ENCODE measurements at places on chromosomes 12 and 14.

DNA sequence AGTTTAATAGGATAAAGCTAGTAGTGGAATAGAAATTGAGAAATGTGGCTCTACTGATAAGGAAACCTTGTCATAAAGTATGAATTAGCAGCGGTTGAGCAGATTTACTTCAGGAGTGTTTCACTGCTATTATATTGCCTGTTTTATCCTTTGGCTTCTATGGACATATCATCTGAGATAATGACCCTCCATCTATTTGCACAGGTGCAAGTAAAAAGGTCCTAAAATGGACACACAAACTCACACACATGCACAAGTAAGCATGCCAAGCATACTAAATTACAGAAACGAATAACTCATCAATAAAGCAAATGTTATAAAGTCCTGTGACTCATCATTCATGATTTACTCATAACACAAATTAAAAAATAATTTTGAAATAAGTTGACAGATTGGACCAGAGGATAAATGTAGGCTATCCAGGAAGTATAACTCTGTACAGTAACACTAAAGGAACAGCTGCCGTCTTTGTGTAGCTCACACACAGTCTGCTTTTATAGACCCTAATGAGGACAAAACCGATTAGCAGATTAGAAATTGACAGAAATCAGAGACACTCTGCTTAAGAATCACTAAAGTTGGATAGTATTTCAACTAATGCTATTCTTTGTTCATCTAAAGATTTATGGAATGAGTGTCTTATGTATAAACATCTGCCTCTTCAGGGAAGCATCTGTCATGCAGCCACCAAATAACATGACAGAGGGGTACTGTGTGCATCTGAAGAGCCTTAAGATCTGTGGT, 73.9 kb downstream of the SYT1 start:
- no peak for DNase-seq

- no peak for DNase-seq
These were observed 12.4 kb upstream of the PCNX1 start for GRCh38 chr14:70894868-70895267.

DNA sequence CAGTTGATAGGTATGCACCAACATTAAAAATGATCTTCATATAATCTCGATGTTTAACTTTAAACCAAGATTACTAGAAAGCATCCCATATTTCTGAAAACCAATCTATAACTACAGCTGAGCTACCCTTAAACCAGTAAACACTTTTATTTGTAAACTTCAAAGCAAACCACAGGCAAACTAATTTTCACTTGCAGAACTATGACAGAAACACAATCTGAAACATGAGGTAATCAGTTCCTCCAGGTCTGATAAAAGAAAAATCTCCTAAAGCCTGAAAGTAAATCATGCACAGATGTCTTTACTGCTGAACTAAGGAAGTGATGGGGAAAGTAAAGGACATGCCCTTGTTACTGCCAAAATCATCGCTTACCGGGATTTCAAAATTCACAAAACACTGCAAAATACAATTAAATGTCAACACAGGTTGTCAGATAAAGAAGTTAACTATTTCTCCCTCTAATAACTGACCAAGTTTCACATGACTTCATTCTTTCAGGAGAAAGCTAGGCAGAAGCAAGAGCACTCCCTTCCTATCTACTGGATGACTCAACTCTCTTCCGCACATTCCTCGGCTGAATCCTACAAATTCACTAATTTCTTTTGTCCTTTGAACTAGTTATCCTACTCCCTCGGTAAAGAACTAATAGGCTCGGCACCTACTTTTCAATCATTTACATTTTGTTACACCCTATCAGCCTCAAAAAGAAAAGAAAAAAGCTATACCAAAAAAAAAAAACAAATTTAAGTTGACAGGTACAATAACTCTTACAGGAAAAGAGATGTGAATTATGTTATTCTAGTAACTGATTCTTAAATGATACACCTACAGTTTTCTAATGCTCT, 1.4 kb downstream of the EEA1 start:
- no peak for DNase-seq

DNA sequence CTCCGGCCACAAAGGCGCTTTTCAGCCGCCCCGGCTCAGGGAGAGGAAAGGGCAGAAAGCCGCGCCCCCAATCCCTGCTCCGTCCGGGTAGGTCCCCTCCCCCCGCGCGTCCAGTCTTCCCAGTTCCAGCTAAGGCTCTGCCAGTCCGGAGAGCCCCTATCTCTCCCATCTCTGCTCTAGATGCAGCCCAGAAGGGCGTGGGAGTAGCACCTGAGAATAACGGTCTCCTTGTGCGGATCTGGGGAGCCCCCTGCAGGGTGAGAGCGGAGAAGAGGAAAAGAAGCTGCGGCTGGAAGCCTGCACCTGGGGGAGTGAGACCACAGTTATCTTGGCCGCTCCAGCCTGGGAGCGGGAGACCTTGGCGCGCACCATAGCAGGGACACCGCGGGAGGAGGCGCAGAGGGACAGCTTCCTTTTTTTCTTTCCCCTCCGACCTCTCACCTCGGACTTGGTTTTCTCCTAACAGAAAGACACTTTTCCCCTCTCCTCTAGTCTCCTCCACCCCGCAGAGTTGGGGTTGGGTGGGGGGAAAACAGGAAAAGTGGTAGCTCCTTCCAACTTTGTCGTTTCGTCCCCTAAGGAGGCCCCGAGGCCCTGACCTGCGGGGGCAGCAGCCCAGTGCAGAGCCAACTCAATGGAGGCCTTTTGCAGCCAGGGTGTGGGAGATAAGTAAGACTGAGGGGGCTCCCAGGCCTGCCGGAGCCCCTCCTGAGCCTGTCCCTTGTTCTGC, 2.4 kb downstream of the DHH start:
- DNase-seq = no peak

GRCh38 chr12:117790948-117791347, 177.8 kb downstream of the KSR2 start:
- no peak for DNase-seq

DNA sequence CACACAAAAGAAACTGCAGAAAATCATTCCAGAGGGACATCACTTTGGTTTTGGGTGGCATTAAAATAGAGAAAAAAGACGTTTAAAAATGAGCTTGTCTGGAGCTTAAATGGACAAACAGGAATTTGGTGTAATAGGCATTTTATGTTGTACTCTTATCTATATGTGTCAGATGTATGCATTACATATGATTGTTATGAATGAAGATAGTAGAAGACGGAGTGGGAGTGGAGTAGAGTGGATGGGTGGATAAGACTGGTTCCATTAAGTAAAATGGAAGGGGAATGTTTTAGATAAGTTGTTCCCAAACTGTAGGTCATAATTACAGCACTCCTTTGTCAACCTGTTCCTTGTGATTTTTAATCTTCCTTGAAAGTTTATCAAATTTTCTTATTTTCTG, 1.9 kb downstream of the CCDC91 start:
- DNase-seq = no peak

DNA sequence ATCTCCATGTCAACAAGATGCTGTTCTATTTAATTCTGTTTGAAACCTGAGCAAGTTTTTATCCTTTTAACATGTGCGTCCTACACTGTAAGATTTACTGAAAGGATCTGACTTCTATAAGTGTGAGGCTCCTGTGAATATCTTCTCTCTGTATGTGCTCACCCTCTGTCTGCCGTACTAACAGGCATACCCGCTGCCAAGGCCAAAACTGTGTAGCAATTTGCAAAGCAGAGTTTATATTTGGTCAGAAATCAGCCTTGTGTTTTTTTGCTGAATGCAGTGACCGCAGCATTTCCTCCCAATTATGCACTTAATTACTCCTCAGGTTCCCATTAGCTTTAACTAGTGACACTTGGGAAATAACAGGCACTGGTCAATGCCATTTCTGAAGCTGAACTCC, 12.3 kb downstream of the CHST11 start:
- no peak for DNase-seq

- DNase-seq = no peak
These were observed 614.3 kb upstream of the MDGA2 start for GRCh38 chr14:48289701-48290100.

GRCh38 chr14:49882826-49883694, 9.8 kb upstream of the ARF6 start:
- DNase-seq = no peak

- no peak for DNase-seq
These were observed 210.0 kb downstream of the PPM1H start for GRCh38 chr12:62724947-62725451.

GRCh38 chr12:68981516-68981915, 48.5 kb upstream of the CPM start:
- no peak for DNase-seq

- DNase-seq = no peak
These were observed 22.7 kb downstream of the AEBP2 start for GRCh38 chr12:19461999-19462398.

DNA sequence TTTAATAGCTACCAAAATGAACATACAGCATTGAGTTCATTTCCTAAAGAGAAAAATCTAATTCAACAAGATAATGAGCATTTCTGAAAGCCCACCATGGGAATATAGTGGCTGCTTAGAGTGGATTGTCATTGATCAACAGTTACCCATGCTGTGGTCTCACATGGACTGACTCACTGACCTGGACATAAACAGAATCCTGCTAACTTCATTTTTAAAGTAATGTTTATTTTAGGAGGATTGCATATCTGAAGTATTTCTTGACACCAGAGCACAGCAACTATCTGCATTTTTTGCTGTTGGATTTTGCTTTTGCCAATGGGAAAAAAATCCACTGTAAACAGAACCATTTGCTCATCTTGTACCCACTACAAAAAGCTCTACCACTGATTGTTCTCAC, 71.7 kb downstream of the KCNC2 start:
- DNase-seq = no peak

GRCh38 chr14:88426271-88426670, 40.8 kb downstream of the SPATA7 start:
- DNase-seq = no peak

DNA sequence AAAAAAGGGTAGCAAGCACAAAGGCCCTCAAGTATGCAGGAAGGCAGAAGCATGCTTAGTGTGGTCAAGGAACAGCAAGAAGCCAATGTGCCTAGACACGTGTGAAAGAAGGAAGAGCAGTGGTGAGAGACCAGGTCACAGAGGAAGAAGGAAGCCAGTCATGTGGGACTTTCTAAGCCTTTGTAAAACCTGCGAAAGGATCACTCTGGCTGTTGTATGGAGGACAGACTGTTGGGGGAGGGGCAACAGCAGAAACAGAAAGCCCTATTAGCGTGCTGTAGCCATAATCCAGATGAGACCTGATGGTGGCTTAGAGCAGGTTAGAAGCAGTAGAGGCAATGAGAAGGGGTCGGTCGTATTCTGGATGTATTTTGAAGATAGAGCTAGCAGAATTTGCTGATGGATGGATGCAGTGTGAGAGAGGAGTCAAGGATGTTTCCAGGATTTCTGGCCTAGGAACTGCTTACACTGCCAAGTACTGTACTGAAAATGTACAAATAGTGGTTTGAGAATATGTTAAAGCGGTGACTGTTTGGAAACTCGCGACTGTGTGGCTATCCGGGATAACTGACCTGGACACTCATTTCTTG, 5.7 kb upstream of the MLF2 start:
- no peak for DNase-seq

DNA sequence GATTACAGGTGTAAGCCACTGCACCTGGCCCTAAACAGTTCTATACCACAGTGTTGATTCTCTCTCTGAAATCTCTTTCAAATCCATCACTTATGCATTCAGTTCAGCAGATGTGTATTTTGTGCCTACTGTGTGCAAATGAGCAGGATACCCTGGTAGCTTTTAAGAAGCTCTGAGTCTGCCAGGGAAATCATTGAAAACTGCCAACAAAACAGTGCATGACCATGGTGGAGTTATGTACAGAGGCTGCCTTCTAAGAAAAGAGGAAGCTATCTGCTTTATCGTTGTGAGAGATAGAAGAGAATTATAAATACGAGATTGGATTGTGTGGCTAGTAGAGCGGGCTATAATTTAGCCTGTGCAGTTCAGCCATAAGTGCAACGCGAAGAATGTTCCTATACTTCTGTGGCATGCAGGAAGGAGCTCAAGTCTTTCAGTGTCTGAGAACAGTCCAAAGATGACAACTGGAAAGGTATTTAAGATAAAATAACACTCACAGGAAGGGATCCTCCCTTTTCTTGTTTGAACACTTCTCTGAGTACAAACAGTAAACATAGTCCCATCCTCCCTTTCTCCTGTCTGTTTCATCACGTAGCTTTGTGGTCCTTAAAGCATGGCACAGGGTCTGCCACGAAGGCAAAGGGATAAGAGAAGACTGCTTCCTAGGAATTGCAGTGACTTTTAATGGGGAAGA, 4.3 kb downstream of the DIP2B start:
- DNase-seq = no peak

- no peak for DNase-seq
These were observed 92.8 kb upstream of the BBS10 start for GRCh38 chr12:76441016-76441415.

- no peak for DNase-seq
These were observed 15.2 kb downstream of the ACADS start for GRCh38 chr12:120740871-120741270.

GRCh38 chr12:21677622-21678277, 20.1 kb upstream of the LDHB start:
- no peak for DNase-seq

DNA sequence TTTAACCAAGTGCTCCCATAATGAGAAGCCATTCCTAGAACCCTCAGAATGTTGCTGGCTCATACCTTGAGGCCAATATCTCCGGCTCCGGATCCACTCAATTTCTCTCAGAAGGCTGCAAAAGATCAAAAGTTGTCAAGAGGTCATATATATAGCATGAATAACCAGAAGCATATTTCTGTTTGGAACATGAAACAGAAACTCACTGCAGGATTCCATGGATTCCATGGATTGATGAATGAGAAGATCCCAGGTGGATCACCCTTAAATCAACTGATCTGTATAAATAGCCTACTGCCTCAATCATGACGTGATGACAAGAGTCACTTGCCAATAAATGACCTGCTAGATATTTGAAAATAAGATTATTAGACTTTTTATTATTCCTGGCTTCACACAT, 3.3 kb upstream of the NT5DC3 start:
- DNase-seq = no peak

DNA sequence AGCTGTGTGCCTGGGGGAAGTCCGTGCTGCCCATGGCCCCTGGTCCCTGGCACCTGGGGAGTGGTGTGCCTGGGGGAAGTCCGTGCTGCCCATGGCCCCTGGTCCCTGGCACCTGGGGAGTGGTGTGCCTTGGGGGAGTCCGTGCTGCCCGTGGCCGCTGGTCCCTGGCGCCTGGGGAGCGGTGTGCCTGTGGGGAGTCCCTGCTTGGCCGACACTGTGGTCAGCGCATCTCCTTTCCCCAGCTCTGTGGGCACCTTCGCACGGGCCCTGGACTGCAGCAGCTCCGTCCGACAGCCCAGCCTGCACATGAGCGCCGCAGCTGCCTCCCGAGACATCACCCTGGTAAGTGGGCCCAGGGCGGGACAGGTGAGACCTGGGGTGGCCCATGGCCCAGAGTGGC, 14.5 kb upstream of the CRIP2 start:
- no peak for DNase-seq

GRCh38 chr12:40946612-40947194, 241.4 kb upstream of the PDZRN4 start:
- DNase-seq = no peak

DNA sequence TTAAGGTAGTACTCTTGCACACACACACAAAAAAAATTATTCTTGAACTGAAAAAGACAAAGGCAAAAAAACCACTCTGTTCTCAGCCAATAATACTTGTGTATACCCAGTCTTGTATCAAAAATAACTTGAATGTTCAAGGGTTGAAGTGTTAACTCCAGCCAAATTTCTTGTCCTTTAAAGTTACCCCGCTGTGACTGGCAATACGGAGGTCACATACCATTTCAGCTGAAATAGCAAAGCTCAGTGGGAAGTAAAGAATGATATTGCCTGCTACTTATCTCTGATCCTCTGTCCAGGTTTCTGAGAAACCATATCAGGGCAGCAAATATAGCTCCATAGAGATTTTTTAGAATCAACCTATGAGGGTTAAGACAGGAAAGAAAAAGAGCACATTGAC, 167.4 kb downstream of the C12orf50 start:
- DNase-seq = no peak

Data from esophagus squamous epithelium (tissue), 5 donors.